ENCODE measurements at places on chromosomes 4 and X.

GRCh38 chr4:85818700-85819099, 343.8 kb downstream of the ARHGAP24 start:
- DNase-seq: no peak

- DNase-seq: no peak
These were observed 112.4 kb upstream of the ELOVL6 start for GRCh38 chr4:110310795-110311194.

DNA sequence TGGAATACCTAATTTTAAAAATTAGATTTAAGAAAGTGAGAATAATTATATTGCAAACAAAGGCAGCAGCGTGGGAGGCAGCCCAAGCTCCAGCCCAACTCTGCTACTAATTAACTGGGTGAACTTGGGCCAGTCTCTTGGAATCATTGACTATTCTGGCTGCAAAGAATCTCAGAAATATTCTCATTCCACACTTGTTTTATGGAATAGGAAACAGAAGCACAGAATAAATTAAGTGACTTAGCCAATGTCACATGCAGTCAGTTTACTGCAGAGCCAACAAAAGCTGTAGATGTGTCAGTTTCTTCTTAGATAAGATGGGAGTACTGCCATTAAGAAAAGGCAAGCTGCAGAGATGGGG, 132.6 kb upstream of the FAM9B start:
- no peak for DNase-seq

DNA sequence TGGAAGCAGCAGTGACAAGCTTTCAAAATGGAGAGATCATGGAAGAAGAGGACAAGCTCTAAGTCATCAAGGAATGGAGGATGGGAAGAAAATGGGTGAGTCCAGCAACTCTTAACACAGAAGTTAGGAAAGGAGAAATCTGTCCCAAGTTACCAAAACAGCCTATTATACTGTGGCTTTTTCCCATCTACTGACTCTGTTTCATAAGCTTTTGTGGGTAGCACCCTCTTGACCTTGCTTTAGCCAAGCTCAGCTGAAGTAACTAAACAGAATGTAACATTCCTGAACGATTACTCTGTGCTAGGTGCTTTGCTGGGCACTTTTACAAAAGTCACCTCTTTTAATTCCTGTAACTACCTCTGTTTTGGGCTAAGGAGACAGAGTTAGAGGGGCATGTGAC, 54.9 kb downstream of the MAP7D2 start:
- no peak for DNase-seq

DNA sequence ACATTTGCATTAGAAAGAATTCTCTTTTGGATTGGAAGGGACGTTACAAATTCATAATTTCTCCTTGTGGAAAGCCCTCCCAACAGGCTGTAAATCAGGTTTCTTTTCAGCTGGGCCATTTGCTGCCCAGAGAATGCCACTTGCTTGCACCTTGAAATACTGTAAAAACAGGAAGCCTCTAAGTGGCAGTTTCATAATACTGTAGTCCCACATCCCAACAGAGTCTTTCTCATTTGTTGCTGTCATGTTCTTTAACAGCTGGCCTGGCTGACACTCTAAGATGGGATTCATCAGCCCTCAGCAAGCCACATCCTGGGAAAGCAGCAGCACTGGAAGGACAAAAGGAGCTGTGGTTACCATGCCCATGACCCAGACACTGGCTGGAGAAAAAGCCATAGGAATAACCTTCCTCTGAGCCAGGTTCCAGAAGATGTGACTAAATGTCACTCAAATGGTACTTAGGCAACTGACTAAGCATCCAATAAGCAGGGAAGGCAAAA, 221.9 kb upstream of the MBNL3 start:
- DNase-seq: no peak

GRCh38 chrX:120380699-120381098, 18.8 kb downstream of the ATP1B4 start:
- no peak for DNase-seq

- no peak for DNase-seq
These were observed 308.7 kb upstream of the FAM241A start for GRCh38 chr4:111836601-111837000.

- DNase-seq: no peak
These were observed 45.3 kb downstream of the GPRASP3 start for GRCh38 chrX:102765809-102766208.

DNA sequence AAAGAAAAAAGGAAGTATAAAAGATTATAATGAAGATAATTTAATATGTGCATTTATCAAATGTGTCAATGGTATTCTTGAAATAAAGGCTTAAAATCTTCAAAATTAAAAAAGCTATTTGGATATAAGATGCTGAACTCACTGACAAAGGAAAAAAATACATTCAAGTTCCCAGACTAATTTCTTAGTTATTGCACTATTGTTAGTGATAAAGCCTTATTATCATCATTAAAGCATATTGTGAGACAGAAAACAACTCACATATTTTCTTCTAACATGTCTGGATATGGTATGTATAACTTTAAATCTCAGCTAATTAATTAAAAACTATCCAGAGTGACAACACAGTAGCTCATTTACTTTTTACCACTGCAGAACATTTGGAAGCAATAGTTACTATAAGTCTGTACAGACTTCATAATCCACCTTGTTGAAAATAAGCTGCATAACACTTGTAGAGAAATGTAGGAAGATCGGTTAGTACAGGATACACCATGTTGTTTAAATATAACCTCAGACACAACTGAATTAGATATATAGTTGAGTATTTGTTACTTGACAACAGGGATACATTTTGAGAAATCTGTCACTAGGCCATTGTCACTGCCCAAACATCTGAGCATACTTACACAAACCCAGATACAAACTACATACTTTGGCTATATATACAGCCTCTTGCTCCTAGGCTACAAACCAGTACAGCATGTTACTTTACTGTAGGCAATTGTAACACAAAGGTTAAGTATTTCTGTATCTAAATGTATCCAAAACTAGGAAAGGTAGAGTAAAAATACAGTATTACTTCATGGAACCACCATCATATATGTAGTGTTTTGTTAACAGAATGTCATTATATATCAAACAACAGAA, 12.8 kb upstream of the FAM200B start:
- no peak for DNase-seq

- DNase-seq: no peak
These were observed 205.7 kb downstream of the CAMK2D start for GRCh38 chr4:113555868-113556267.

- no peak for DNase-seq
These were observed 773.1 kb upstream of the AGA start for GRCh38 chr4:178215309-178215708.

GRCh38 chr4:123250843-123251242, 145.8 kb upstream of the SPRY1 start:
- DNase-seq: no peak

DNA sequence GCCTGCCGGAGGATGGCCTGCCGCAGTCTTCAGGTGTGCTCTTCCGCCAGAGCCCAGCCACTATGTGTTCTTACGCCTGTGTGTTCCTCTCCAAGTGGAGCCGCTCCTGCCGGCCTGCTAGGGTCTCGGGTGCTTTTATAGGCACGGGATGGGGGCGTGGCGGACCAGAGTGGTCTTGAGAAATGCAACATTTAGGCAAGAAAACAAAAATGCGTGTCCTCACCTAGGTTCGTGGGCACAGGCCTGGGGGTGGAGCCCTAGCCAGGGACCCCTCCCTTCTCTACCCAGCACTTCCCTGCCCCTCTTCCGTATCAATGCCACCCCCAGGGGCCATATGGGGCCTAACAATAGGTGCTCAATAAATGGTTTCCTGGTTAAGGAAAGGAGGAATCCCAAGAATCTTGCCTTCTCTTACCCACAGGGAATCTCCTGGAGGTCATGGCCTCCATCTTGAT, 34.4 kb upstream of the LRBA start:
- no peak for DNase-seq

GRCh38 chr4:183722731-183723560, 63.9 kb downstream of the TRAPPC11 start:
- peak; percentile 76 for DNase-seq

DNA sequence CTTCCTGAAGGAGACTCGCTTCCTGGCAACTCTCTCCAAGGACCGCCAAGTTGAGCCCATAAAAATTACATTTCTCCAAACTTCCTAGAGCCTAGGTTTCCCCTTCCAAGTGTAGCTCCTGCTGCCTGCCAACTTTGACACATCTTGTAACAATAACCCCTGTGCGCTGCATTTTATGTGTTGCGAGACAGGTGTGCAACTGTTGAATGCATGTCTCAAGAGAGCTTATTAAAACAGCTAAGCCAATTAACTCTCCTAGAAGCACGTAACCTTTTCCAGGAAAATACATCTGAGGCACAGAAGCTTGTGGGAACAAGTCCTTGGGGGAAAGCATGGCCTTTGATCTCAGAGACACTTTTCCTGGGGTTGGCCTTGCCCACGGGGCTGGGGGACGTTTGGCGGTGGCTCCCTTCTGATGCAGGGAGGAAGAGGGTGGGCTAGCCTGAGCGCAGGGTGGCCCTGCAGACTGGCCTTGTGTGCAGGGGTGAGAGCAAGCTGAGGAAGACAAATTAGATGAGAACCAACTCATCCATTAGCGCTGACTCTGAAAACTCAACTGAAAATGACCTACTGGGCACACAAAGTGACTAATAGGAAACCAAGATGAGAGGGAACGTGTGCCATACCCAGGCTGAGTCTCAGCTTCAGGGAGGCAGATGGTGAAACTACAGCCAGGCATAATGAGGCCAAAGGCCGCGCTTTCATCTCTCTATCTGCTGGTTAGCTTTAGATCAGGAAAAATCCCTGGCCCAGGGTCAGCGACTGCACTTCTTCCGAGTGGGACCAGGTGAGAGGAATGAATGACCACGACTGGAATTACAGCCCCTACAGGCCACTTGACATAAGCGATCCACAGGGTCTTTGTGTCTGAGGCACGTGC, 75.3 kb downstream of the ENPP6 start:
- no peak for DNase-seq

DNA sequence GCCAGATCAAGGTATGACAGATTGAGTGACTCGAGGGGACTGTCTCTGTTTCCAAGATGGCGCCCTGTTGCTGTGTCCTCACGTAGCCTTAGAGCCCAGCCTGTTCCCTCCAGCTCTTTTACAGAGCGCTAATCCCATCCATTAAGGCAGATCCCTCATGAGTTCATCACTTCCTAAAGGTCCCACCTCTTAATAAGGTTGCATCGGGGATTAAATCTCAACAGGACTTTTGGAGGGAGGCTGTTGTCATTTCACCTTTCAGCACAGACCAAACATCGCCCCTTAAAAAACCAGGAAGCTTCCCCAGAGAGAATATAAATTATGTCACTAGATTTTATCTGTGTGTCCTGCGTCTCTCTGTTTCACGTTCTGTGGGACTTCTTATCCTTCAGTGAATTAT, 32.6 kb upstream of the DHRSX start:
- DNase-seq: no peak

- no peak for DNase-seq
These were observed 191.1 kb upstream of the FAT4 start for GRCh38 chr4:125123570-125124109.

- no peak for DNase-seq
These were observed 17.1 kb upstream of the DDX60 start for GRCh38 chr4:168335621-168336020.

- no peak for DNase-seq
These were observed at the start of gene RNF175 for GRCh38 chr4:153759407-153760316. TSS of gene RNF175 (minus strand) at chr4:153760024. CDS start at chr4:153759862, 162 bp downstream.

DNA sequence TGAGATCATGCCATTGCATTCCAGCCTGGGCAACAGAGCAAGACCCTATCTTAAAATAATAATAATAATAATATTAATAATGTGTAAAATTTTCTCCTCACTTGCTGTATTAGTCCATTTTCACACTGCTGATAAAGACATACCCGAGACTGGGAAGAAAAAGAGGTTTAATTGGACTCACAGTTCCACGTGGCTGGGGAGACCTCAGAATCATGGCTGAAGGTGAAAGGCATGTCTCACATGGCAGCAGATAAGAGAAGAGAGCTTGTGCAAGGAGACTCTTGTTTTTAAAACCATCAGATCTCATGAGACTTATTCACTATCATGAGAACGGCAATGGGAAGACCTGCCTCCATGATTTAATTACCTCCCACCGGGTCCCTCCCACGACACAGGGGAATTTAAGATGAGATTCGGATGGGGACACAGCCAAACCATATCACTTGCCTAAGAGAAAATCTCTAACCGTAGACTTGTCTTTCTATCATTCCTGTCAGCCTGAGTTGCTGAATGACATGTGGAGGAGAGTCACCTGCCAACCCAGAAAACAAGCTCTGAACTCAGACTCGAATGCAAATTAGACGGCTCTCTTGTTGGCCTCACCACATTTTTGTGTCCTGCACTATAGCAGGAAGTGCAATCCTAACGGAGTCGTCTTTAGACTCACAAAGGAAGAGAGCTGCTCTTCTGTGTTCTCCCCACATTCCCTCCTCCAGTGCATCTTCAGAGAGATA, 51.9 kb upstream of the DCTD start:
- DNase-seq: no peak

- DNase-seq: no peak
These were observed 146.6 kb upstream of the FAM47C start for GRCh38 chrX:36861601-36862000.

GRCh38 chr4:154677923-154678322, 65.5 kb upstream of the FGG start:
- no peak for DNase-seq

DNA sequence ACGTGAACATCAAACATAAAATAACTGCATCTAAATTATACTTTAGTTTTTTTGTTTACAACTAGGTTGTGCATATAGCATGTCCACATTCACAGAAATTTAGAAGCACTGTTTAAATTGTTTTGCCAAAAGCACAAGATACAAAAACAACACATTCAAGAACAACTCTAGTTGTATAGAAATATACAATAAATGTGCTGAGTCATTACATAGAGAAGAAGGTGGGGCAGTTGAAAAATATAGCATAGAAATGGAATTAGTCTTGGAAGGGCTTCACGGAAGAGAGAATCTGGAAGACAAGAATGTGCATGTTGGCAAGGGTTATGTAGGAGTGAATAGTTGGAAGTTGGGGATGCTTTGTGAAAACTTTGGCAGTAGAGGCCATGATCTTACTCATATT, 239.0 kb upstream of the GLRA2 start:
- no peak for DNase-seq

GRCh38 chr4:108644237-108644636, 6.2 kb upstream of the OSTC start:
- DNase-seq: no peak

- DNase-seq: no peak
These were observed 642.3 kb upstream of the BOD1L1 start for GRCh38 chr4:14269824-14270223.

DNA sequence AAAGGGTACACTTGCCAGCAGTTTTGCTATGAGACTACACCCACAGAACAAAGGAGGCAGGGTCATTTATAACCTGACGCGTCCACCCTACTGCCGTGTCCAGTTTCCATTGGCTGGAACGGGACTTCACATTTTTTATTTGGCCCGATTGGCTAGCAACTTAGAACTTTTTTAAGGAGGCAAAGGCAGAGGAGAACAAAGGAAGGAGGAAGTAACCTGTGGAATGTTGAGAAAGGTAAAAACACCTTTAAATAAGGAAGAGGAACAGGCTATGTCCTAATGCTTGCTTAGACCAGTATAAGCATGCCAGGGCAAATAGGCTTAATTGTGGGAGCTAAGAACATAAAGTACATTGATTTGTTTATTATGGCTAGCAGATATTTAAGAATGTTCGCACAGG, 18.7 kb downstream of the KDM6A start:
- DNase-seq: no peak
